Activated CD8-positive, alpha-beta memory T cell treated with anti-CD3 and anti-CD28 coated beads for 4 hours (primary cell): ENCODE measurements at places on chromosomes 13 and 19.

- DNase-seq = no peak
These were observed 79.1 kb upstream of the SPATA13 start for GRCh38 chr13:24081387-24081786.

DNA sequence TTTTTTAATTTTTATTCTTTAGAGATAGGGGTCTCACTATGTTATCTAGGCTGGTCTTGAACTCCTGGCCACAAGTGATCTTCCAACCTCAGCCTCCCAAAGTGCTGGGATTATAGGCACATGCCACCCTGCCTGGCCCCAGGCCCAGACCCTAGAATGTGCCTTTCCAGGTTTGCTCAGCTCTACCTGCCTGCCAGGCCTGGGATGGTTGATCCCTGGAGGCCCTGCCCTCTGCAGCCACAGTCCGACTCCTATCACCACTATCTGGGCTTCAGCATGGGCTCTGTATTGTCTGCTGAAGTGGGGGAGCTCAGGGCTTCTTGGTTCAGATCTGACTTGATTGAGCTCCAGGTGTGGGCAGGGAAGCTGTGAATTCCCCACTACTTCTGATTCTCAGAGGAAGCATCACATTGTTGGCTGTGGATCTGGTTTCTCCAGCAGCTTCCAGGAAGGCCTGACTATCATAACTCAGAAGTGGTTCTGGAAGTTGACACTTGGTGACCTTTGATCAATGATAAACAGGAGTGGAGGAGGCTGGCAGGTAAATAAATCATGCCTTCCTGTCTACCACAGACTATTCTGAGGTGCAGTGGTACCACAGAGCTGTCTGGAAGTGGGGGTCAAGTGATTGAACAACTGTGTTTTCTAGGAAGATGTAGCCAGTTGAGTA, 71.9 kb downstream of the OLFM4 start:
- DNase-seq = no peak

- no peak for DNase-seq
These were observed 8.0 kb downstream of the EPSTI1 start for GRCh38 chr13:42984026-42984425.

- DNase-seq = no peak
These were observed 20.4 kb upstream of the TNFSF13B start for GRCh38 chr13:108249150-108249549.

GRCh38 chr13:80242728-80243427, 98.0 kb downstream of the SPRY2 start:
- DNase-seq = no peak

- no peak for DNase-seq
These were observed 40.1 kb downstream of the GPC6 start for GRCh38 chr13:93266681-93267080.

DNA sequence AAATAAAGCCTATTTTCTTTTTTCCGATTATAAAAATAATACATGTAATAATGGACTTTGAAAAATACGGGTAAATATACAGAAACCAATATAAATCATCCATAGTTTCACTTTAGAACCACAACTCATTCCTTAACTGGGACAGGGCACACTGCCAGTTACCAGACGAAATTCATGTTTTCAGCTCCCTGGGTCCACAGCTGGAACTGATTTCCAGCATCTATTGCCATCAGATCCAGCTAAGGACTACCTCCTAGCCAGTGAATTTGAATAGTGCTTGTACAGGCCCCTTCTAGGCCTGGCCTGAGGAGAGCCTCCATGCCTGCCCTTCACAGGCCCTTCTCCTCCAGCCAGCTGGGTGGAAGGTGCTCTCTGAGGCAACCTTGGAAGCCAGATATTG, 30.0 kb upstream of the ATP12A start:
- no peak for DNase-seq

GRCh38 chr19:49427855-49428546, 2.8 kb downstream of the GFY start:
- DNase-seq = no peak

DNA sequence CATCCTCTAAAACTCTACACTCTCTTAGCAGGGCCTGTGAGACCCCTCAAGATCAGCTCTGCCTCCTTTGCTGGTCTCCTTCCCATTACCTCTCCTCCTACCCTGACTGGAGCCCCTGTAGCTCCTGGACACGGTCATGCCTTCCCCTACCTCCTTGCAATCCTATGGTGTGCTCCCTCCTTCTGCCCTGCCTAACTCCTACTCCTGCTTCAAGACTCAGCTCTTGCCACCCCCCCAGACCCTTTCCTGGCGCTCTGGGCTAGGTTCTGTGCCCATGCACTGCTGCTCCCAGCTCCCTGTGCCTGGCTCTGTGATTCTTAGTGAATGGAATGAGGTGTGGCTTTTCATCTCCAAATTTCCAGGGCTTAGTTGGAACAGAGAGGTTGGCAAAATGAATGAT, 28.0 kb upstream of the TPTE2 start:
- DNase-seq = no peak

DNA sequence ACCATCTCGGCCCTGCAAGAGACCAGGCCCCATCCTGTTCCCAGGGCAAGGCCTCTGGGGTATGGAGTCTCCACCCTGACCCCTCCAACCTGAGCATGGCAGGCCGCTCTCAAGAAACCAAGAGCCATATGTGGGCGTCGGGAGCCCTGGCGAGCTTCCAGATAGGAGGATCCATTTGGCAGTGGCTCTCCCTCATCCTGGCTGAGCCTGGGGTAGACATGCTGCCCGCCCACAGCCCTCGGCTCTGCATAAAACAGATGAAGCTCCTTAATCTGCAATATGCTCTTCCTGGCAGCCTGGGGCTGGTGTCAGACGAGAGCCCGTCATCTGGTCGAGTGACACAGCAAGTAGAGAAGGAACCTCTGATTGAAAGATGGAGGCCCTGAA, 6.1 kb downstream of the ATP13A1 start:
- no peak for DNase-seq

DNA sequence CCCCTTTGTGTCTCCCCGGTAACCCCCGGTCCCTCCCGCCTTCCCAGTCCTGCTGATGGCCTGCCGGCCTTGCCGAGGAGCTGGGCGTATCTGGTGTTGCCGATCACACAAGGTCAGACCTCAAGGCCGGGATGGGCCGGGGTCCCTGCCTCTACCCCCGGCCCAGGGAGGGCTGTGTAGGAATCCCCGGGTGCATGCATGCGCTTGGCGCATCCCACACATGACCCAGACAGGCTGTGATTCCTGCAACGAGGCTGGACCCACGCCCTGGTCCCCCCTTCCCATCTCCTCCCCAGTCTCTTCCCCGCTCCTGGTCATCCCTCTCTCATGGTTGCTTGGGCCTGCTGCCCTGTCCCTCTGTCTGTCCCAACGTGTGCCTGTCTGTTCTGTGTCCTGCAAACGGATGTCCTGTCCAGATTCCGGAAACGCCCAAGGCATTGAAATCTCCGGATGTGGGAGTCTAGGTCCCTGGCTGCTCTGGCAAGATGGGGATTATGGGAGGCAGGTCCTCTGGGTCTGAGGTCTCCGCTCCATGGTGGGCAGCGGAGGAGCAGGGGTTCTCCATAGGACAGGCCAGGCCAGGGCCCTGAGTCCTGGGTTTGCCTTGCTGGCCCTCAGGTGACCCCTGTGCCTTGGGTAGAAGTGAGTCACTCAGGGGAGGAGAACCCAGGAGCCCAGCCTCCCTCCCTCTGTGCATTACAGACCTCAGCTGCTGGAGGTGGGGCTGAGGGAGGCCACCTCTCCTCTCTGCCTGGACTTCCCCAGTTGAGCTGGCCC, 1.6 kb downstream of the PKN1 start:
- no peak for DNase-seq

DNA sequence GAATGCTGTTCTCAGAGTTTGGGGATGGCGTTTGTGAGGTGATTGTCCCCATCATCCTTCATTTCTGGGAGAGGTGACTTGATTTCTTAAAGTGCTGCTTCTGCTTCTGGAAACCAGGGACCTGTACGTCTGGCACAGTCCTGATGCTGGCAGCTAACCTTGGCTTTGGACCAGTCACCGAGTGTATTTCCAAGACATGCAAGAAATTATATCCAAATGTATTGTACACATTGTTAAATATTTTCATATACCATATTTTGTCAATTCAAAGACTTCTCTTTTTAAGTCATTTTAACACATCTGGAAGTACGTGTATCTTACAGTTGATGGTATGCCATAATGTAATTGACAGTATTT, 97.4 kb downstream of the ARHGEF7 start:
- DNase-seq = no peak

GRCh38 chr13:30618186-30618929, 638 bp downstream of the USPL1 start:
- peak; percentile 6 for DNase-seq

- DNase-seq = no peak
These were observed 57.9 kb upstream of the MAB21L1 start for GRCh38 chr13:35534343-35534742.

DNA sequence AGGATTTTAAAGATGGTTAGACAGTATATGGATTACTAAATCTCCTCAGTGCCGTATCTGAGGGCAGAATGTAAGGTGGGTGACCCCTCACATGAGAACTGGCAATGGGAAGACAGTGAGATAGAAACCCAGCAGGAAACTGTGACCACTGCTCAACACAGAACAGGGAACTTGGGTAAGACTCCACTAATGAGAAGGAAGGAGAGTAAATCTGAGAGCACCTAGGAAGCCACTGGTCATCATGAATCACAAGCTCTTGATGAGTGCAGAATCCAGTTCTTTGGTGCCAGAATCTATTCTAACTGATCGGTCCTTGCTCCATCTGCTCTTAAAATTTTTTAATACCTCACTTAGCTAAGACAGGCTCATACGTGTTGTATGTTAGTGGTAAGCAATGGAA, 261.8 kb downstream of the KLF12 start:
- no peak for DNase-seq

DNA sequence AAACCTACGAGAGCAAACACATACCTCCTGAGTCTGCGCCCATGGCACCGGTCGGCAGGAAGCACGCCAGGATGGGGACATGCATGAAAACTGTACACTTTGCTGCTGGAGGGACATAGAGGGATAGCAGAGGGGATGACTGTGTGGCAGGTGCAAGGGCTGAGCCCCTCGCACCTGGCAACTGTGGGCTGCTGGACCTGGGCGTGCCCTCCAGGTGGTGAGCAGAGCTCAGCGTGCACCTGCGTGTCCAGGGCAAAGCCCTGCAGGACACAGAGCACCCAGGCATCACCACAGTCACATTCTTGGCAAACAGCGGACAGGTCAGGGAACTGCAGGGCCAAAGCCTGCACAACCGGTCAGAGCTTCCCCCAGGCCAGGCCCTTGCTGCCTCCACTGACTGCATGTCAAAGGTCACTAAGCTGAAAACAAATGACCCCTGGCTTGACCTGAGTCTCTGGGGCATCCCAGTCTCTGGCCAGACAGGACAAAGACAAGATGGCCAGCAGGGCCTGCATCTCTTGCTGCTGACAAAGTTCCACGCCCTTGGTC, 9.0 kb upstream of the ISYNA1 start:
- no peak for DNase-seq

- no peak for DNase-seq
These were observed 15.5 kb downstream of the FRY start for GRCh38 chr13:32047088-32047487.

GRCh38 chr19:44649578-44650145, 6.0 kb downstream of the PVR start:
- no peak for DNase-seq

GRCh38 chr13:35978607-35979316, 152.4 kb downstream of the DCLK1 start:
- DNase-seq = no peak
